ENCODE measurements at places on chromosomes 7 and 10.

GRCh38 chr10:72487521-72487920 lies 132.8 kb upstream of the DNAJB12 start:
- DNase-seq = no peak

DNA sequence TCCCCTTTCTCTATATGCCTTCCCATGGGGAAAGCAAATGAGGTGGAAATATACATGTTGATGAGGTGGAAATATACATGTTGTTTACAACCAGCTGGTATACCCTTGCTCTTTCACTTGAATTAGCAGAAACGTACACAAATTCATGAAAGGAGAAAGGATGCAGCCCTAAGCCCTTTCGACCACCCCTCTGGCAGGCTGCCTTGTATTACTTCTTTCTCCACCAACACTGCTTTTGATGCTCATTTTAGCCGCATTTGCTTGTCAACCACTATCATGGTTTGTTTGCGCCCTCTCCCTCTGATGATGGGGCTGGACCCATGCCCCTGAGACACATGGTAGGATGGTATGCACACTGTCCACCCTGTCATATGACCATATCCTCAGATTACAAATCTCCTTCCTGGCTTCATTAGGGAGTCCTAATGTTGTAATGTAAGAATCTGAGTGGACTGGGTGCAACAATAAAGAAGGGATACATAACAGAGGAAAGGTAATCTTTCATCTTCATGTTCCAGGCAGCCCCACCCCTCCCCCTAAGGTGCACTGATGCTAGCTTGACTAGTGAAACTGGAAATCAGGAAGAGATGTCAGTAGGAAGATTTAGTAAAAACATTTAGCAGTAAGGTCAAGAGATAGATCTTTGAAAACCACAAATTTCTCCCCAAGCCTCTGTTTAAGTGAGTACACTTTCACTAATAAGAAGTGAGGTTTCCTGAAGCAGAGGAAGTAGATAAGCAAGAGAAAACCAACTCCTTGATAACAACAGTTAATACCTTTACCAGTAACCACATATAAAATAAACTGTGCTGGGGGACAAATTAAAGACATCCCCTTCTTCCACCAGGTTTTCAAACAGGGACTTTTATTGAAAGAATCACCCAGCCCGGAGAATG lies 536.8 kb upstream of the NRP1 start:
- no peak for DNase-seq

GRCh38 chr10:28633750-28634149 lies 43.6 kb upstream of the BAMBI start:
- no peak for DNase-seq

DNA sequence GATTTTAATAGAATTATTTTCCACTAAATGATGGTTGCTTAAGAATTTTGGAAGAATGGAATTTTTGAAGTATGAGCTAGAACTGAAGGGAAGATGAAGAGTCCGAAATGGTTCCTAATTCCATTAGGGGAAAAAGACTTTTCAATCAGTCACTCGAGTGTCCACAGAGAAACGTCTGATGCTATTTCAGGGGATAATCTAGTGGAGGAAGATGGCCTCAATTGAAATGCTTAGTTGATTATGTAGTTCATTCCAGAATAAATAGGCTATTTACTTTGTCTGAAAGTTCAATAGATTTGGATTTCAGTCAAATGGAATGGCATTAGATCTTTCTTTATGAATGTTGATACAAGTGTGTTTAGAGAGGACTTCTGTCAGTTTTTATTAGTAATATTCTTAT lies 365.4 kb downstream of the NRG3 start:
- DNase-seq = no peak

- DNase-seq = no peak
Observed at GRCh38 chr7:4906682-4907081, 23.2 kb upstream of the RADIL start.

DNA sequence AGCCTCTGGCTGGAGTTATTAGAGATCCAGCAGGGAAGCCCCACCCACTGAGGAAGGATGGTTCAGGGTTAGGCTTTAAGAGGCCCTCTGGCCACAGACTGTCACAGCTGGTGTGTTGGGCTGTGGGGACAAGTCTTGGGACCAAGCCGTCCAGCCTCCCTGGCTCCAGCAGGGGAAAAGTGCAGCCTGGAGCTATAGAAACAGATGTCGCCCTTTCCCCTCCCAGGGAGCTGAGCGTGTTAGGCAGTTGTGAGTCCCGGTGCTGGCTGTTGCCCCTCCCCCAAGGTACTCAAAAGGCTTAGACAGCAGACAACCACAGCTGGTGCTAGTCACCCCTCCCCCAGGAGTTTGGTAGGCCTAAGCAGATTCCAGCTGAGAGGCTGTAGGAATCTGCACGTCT lies 143.4 kb downstream of the TMEM168 start:
- DNase-seq = no peak

DNA sequence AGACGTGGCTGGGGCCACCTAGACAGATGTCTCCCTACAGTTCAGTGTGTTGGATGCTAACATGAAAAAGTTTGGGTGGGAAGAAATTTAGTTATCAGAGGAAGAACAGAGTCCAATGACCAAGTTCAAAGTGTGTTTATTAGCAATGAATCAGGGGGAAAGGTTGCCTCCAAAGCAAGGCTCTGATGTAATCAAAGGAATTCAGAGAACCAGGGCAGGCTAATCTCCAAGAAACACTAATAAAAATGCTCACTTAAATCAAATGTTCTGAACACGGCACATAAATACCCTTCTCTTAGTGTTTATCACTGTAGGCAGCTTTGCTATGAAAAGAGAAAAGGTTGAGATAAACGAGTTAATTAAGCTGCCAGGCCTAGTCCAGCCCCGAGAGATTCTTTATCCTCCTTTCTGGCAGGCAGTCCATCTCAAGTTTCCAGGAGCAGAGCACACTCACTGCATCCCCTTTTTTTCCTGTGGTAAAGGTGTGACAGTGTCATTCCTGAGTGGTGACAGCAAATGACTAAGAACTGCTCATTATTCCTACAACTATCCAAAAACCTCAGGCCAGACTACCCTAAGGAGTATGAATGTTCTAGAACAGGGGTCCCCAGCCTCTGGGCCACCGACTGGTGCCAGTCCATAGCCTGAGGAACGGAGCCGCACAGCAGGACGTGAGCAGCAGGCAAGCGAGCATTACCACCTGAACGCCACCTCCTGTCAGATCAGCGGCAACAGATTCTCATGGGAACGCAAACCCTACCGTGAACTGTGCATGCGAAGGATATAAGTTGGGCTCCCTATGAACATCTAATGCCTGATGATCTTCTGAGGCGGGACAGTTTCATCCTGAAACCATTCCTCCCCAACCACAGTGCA lies 66.9 kb upstream of the FHIP2A start:
- no peak for DNase-seq

GRCh38 chr10:101063548-101064414 lies 2.0 kb downstream of the KAZALD1 start:
- no peak for DNase-seq

- no peak for DNase-seq
Observed at GRCh38 chr10:68251625-68252495, 19.9 kb upstream of the ATOH7 start.

DNA sequence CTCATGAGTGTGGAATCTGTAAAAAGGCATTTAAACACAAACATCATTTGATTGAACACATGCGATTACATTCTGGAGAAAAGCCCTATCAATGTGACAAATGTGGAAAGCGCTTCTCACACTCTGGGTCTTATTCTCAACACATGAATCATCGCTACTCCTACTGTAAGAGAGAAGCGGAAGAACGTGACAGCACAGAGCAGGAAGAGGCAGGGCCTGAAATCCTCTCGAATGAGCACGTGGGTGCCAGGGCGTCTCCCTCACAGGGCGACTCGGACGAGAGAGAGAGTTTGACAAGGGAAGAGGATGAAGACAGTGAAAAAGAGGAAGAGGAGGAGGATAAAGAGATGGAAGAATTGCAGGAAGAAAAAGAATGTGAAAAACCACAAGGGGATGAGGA lies 207.7 kb downstream of the ZEB1 start:
- no peak for DNase-seq

GRCh38 chr10:91642831-91643692 lies 10.2 kb upstream of the PPP1R3C start:
- DNase-seq = no peak

DNA sequence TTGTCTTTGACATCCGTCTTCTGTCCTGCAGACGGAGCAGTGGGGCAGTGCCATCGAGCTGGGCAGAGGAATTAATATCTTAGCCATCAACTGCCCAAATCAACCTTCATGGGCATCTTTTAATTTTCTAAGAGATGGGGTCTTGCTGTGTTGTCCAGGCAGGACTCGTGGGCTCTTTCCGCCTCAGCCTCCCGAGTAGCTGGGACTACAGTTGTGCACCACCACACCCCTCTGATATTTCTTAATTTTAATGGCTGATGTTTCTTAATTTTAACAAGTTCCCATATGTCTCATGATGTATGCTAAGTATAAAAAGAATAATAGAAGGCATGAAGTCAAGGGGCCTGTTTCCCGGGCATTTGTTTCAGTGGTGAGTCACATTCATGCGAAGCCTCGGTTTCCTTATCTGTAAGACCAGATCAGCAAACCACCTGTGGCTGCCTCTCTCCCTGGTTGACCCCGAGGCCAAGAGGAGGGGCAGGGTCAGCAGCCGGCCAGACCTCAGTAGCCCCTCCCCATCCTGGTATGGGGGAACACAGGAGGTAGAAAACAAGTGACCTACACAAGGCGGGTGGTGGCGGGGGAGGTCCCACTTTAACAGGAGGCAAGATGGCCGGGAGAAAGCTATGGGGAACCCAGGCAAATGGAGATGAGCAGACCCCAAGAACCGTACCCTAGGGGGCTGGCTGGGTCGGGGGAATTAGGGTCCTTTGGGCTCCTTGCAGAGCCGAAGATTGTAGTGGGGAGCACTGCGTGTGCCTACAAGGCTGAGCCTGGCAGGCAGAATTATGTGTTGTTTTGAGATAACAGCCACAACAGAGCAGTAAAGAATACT lies 85.5 kb downstream of the CUX1 start:
- no peak for DNase-seq

DNA sequence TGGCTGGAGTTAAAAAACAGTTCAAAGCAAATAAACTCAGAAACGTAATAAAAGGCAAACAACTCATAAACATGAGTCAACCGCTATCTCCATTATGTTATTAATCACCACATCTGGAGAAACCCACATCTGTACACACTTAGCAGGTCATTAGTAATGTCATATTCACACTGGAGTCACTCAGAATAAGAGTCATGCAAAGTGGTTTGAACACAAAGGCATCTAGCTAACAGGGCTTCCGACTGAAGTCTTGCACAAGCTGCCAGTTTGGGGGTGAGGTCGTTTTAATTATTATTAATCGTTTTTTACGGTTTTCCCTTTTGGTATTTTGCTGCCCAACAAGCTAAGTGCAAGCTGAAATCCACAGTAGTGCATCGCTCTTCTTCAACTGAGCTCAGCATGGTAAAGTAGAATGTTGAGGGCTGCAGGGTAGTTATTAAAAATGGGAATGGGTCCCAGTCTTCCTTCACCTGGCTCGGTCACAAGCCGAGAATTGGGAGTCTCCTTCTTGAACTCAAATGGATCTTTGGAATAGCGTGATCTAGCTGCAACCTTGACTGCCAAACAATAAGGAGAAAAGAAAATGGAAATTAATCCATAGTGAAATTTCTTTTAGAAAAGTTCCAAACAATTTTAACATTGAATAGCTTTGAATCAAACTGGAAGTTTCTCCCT lies 663.5 kb downstream of the KCNMA1 start:
- no peak for DNase-seq

- DNase-seq = no peak
Observed at GRCh38 chr7:111092406-111093236, 1.7 kb downstream of the LRRN3 start.

DNA sequence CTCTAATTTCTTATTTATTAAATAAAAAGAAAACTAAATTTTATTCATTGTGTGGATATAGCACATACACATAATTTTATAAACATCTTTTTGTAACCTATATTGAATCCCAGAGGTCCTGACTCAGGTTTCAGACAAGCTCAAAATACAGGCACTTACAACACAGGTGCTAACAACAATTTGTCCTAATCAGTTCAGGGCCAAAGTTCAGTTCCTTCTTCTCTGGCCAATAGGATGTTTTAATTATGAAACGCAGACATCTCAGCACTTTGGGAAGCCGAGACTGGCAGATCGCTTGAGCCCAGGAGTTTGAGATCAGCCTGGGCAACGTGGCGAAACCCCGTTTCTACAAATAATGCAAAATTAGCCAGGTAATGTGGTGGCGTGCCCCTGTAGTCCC lies 15.0 kb downstream of the RPA3 start:
- no peak for DNase-seq

GRCh38 chr10:121340271-121340831 lies 257.9 kb downstream of the FGFR2 start:
- DNase-seq = peak; percentile 52

GRCh38 chr10:23186697-23187096 lies 5.4 kb upstream of the PTF1A start:
- no peak for DNase-seq

DNA sequence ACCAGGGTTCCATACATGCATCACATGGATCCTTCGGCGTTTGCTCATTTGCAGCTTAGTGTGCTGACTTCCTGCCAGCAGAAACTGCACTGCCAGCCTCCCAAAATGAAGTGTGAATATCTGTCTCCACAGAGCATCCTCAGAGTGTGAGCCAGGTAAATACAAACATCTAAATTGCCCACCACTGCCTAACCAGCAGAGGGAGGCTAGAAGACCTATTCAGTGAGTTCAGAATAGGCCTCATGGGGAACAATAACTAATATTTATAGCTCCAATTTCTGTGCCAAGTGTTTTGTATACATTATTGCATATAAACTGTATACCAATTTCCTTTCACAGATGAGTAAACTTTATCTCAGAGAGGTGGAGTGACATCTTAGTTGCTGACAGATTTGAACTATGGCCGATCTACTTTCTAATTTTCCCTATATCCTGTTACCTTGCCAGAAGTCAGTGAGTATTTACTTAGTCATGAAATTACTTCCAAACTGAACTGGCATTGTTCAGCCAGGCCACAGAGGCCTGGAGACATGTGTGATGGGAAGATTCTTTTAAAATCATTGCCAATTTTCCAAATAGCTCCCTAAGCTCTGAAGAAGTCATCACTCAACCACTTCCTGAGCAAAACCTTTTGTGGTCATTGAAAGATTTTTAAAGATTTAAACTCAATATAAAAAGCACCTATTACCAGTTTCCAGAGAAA lies 926.5 kb upstream of the GHITM start:
- no peak for DNase-seq

DNA sequence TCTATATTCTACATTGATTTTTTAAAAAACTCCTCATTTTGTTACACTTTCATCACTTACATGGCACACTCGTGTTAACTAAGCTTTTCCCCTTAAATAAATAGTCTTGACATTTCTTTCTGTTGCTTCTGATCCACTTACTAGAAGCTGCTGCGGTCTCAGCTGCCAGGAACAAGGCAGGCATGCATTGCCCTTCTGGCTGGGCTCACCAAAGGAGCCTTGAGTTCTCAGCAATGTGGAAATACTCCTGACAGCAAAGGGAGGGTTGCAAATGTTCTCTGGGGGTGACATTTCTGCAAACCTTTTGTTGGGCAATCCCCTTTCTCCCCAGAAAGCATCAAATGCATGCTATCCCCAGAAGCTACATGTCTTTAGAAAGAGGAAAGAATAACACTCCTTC lies 350.1 kb downstream of the PRPF18 start:
- no peak for DNase-seq

GRCh38 chr7:1285556-1286301 lies 53.1 kb downstream of the UNCX start:
- DNase-seq = no peak

GRCh38 chr7:115328018-115328417 lies 406.1 kb downstream of the MDFIC start:
- no peak for DNase-seq
